ENCODE measurements at places on chromosomes 7 and 10.

- DNase-seq, result no peak
These were observed 5.4 kb downstream of the PPP1R17 start for GRCh38 chr7:31692451-31692850.

GRCh38 chr7:74572301-74572979, 85.1 kb upstream of the GTF2I start:
- DNase-seq, result peak; percentile 81

DNA sequence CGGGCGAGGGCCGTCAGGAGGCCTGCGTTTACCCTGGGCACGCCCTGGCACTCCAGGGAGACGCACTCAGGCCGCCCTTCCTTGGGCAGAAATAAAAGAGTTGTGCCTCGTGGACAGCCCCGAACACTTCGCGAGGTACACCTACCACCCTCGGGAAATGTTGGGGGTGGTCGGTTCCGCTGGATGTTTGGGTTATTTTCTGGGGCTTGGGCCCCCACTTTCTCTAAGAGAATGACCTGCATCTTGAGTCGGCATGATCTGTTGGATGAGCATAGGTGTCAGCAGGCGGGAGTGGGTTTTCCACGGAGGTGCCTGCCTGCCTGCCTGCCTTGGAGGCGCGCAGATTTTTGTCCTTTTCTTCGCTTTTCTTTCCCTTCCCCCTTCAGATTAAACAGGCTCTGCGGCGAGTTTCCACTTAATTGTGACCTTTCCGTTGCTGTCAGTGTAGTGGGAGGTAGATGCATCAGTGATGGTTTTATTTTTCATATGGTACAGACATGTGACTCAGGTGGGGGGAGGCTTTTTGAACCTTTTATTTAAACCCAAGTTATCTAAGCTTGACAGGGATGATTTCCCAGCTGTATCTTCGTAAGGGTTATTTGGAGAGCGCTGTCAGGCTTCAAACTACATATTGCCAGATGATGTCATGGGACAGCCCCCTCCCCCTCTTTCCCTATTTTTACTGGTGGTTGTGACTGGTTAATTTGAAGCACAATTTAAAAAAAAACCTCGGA, 661 bp downstream of the HECTD2 start:
- peak; percentile 24 for DNase-seq

DNA sequence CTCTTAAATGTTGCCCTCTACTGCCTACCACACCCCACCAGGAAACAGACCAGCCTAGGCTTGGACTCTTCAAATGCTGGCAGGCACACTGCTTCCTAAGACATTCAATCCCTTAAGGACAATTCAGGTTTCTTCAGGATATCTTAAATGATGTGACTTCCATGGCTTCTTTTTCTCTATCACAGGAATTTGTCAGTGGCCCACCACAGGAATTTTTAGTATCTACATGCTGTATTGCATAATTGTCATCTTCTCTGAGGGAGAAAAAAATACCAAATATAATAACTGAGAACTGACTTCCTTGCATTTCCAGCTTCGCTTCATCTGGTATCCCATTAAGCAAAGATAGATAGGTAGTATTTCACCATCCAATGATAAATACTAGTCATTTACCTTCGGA, 129.3 kb downstream of the WNT2 start:
- DNase-seq, result no peak

DNA sequence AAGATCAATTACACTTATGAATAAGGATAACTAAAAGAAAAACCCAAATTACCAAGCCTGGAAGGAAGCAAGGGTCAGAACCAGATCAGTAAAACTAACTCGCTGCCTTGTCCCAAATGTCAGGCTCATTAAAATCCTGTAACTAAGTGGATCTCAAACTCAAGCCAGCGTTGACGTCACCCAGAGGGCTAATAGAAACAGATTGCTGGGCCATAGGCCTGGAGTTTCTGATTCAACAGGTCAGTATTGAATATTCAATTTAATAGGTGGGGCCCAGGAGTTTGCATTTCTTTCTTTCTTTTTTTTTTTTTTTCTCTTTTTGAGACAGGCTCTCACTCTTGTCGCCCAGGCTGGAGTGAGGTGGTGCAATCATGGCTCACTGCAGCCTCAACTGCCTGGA, 397.0 kb downstream of the CALN1 start:
- no peak for DNase-seq

GRCh38 chr7:25720427-25720826, 431.6 kb upstream of the NFE2L3 start:
- no peak for DNase-seq

DNA sequence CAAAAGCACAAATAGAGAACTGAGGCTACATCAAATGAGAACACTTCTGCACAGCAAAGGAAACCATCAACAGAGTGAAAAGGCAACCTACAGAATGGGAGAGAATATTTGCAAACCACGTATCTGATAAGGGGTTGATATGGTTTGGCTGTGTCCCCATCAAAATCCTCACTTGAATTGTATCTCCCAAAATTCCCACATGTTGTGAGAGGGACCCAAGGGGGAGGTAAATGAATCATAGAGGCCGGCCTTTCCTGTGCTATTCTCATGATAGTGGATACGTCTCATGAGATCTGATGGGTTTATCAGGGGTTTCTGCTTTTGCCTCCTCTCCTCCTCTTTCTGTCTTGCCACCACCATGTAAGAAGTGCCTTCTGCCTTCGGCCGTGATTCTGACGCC, 120.6 kb upstream of the FRMD4A start:
- DNase-seq, result no peak

DNA sequence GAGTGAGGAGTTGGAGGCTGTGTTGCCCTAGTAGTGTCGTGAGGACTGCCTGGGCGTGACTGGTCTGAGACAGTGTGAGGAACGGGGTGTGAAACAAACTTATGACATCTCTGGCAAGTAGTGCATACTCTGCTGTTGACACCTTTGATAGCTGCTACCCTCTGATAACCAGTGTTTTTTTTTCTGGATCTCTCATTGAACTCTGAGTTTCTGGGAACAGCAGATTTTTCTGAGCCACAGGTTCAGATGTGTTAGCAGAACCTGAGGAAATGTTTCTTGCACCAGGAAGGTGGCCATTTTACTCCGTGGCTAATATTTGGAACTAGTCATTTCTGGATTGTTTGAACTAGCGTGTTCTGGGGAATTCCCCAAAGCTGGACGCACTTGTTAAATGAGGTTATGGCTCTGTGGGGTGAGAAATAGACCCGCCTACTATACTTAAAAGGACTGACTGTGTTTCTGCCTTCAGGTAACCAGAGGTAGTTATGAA, 52.9 kb downstream of the AUTS2 start:
- peak; percentile 39 for DNase-seq

DNA sequence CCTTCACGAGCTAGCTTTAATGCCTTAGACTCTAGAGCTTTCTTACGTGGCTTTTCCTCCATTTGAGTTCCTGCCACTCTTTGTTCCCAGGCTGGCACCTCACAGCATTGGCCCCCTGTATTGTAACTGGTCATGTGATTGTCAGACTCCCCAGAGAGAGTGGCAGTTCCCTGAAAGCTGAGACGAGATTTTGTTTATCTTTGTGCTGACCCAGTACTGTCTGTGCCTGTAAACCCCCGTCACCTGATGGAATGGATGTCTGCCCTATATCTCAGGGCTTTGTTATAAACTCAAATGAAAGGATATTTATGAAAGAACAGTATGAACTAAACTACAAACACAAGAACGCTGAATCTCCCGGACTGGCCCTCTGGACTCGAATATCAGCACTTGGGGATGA, 13.0 kb downstream of the NOBOX start:
- DNase-seq, result no peak

DNA sequence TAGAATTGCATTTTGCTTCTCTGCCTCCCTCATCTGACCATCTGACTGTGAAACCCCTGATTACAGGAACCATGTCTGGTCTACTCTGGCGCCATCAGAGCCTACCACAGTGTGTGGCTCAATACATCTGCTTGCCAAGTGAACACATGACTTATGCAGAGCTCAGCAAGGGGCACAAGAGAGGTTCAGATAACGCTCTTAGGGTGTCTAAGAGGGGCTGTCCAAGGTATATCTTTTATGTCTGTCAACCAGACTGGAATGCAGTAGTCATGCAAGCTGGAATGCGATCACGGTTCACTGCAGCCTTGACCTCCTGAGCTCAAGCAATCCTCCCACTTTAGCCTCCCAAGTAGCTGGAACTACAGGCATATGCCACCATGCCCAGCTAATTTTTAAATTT, 10.3 kb upstream of the RRP12 start:
- DNase-seq, result no peak

DNA sequence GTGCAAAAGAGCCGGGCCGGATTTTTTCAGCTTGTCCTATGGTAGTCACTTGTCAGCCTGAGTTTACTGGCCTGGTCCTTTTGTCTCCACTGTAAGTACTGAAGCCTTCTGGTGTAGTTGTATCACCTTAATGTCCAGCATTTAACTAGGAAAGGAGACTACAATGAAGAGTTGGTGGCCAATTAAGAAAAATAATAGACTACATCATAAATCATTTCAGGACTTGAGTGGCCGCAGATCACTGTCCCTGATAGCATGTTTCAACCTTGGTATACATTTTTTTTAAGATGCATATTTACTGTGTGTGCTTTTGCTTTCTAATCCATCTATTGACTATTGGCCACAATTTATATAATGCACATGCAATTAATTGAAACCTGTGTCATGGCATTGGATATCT, 6.1 kb downstream of the FZD1 start:
- no peak for DNase-seq

- DNase-seq, result no peak
These were observed 618.6 kb upstream of the CNTNAP2 start for GRCh38 chr7:145497911-145498525.

- DNase-seq, result no peak
These were observed 345.9 kb downstream of the PLXDC2 start for GRCh38 chr10:20162123-20162522.

DNA sequence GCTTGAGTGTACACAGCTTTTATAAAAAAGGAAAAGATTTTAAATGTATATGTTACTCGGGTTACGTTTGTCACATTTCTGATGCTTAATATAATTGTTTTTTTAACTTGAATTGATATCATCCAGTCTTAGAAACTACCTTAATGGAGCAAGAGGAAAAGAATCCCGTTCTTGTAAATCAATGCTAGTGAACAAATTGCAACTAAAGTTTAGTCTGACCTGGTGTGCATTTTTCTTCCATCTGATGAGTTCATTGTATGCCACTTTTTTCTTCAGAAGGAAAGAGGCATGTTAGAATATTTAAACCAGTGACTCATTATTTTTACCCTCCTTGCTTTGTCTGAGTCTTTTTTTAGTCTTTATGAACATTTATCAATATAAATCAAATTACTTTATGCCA, 34.7 kb downstream of the NET1 start:
- peak; percentile 35 for DNase-seq

Measured in hematopoietic multipotent progenitor cell treated with erythropoietin and hydrocortisone succinate and interleukin-3 and kit ligand, for 8 days (in vitro differentiated cells).